Germinal center (tissue), 1 donor: ENCODE measurements at places on chromosomes 5 and 9.

- DNase-seq: no peak
Observed at GRCh38 chr5:168929656-168930055, 350.5 kb upstream of the PANK3 start.

GRCh38 chr9:134404376-134405358 is 78.4 kb downstream of the RXRA start:
- DNase-seq: no peak

DNA sequence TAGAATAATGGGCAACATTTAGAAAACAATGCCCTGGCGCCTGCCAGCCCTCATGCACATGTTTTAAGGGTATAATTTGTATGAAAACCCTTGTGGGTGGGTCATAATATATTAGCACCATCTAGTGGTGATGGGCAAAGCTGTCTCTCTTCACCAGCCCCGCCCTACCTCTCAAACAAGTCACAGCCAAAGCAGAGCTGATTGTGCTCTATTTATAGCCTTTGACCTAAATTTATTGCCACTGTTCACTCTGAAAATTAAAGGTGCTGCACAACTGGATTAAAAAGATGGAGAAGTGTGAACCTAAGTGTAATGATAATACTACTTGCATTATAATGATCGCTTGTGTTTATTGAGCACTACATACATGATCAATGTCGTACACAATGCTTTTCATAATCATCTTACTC is 131.9 kb upstream of the ANKH start:
- peak; percentile 75 for DNase-seq

GRCh38 chr9:99046542-99047071 is 58.3 kb upstream of the TGFBR1 start:
- DNase-seq: no peak

GRCh38 chr5:59810041-59810440 is 83.5 kb downstream of the PDE4D start:
- DNase-seq: peak; percentile 62
